ENCODE measurements at places on chromosomes 4 and X.

DNA sequence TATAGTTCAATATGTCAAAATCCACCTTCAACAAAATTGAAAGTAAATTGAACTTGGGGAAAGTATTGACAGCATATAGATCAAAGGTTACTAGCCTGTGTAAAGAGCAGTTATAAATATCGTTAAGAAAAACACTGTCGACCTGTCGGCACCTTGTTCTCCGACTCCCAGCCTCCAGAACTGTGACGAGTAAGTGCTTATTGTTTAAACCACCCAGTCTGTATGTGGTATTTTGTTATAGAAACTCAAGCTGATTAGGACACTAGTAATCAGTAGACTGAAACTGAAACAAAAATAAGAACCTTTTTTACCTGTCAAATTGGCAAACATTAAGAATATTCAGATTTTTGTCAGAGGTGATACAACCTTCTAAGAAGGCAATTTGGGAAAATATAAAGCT lies 17.0 kb downstream of the HTT start:
- DNase-seq, result no peak

- no peak for DNase-seq
Measured at GRCh38 chr4:164615964-164616363, 138.0 kb upstream of the SMIM31 start.

GRCh38 chrX:2594491-2594890 lies 93.7 kb upstream of the DHRSX start:
- DNase-seq, result no peak

- peak; percentile 22 for DNase-seq
Measured at GRCh38 chrX:51860679-51861078, 32.7 kb upstream of the MAGED1 start.

DNA sequence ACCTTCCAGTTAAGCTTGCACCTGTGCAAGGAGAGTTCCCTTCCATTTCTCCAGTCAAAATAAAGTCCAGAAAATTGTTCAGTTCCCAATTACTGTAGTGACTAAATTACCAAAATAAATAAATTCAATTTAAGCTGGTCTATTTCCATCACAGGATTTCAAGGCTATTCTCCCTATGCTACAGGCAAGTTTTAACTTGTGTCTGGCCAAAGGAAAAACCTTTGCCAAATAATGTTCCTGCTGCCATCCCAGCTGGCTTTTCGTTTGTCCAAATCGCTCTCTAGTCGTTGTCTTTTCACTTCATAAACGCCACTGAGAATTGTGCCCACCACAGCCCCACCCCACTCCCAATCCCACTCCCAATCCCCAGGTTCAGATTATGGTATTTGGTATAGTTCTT lies 2.4 kb downstream of the KCTD8 start:
- no peak for DNase-seq

Measured in NCI-H748 treated with DMSO at 0.1 percent for 48 hours (cell line).